ENCODE measurements at places on chromosomes 5 and 9.

DNA sequence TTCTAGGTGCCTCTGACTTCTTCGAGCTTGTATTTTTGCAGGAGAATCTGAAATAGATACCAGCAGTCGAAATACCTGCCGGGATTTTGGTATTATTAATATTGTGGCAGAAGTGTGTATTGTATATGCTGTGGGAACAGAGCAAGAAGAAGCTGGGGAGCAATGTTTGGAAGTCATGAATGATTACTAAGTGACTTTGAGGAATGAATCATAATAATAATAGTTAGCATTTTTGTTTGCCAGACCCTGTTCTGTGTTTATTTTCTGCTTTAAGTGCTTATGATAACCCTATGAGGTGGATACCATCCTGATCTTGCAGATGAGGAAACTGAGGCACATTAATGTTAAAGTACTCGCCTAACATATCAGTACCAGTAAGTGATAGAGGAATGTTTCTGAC lies 32.4 kb downstream of the RAB24 start:
- DNase-seq, result no peak

DNA sequence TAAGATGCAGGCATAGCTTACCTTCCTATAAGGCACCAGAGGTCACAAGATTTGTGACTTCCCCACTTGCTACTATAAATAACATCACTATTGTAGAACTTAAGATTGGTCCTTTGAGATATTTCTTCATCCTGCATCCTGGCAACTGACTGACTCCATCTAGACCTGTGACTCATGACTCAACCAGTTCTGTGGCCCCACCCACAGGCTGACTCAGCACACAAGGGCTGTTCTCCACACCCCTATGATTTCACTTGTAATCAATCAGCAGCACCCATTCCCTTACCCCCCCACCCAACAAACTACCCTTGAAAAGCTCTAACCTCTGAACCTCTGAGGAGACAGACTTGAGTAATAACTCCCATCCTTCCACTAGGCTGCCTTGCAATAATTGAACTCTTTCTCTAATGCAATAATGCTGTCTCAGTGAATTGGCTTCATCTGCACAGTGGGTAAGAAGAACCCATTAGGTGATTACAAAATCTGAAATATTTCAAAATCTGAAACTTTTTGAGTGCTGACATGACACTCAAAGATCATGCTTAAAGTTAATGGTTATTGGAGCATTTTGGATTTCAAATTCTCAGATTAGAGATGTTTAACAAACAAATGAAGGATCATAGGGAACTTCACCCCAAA lies 296.7 kb downstream of the ARL15 start:
- DNase-seq, result no peak

DNA sequence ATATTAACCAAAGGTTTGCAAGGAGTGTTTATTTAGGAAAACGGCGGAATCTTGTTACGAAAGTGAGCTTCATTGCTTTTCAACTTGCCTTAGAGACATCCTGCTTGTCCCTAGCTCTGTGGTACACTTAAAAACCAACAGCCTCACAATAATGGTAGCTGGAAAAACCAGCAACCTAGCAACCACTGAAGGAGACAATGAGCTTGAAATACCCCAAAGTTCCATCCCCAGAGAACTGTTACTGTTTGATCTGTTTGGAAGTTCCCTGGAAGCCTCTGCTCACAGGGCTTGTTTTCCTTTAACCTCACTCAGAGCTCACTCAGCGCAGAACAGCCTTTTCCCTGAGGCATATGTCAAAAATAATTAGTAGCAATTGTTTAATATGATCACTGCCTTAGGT lies 43.2 kb downstream of the SH3TC2 start:
- DNase-seq, result no peak

DNA sequence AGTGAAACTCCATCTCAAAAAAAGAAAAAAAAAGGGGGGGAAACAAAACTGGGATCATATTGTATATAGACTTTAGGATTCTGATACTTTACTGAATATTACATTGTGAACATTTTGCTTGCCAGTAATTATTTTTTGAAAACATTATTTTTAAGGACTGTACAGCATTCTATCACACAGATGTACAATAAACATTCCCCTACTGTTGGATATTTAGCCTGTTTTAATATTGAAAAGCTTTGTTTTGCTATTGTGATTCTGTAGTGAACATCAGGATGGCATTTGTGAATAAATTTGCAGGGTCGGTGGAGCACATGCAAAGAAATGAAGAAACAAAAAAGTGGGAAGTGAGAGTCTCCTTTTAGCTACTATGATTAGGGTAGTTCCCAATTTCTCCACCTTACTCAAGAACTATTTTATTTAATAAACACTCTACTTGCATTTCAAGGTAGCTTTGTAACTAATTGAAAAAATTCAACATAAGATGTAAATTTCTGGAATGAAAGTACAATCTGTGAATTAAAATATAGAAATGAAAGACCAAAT lies 18.7 kb downstream of the RASGRF2 start:
- no peak for DNase-seq

DNA sequence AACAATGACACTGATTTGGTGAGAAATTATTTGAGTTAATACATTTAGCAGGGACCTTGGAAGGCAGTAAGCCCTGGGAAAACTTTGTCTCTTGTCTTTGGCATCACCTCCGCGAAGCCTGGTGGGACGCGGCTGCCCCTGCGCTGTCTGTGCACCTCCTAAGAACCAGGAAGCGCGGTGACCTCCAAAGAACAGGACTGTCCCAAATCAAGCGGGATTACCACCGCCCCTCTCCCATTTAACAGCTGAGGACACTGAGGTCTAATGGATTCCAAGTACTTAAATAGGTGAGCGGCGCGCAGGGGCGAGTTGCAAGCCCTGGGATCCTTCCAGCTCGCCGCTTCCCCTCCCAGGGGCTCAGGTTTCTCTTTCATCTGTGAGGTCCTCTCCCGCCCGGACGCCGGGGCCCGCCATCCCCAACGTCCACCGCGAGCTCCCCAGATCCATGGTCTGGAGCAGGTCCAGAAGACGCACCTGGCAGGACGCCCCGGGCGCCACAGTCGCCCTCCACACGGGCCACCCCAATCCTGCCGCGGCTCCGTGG lies 432 bp downstream of the STARD4 start:
- no peak for DNase-seq

GRCh38 chr9:121279776-121280388 lies 11.9 kb downstream of the GSN start:
- DNase-seq, result no peak

DNA sequence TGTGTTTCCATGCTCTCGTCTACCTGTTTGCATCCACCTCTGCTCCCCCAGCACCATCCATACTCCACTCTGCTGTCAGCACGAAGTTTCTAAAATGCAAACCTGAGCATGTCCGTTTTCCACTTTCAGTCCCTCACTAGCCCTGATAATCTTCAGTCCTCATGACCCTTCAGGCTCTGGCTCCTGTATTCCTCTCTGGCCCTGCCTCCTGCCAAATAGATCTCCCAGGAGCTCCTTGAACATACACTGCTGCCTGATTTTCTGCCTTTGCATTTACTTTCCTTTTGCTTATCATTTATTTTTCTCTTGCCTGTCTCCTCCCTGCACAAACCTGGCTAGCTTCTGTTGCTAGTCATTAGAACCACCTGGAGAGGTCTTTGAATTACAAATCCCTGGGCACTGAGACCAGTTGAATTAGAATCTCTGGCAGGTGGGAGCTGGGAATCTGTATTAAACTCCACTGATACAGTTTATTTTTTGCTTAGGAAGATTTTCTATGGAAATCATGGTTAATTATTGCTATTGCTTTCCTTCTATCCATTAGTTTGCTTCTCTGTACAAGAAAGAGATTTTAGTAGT lies 18.5 kb downstream of the ARHGEF28 start:
- no peak for DNase-seq

GRCh38 chr9:136629879-136630661 lies 32.6 kb upstream of the EGFL7 start:
- DNase-seq, result peak; percentile 72

- DNase-seq, result no peak
Observed at GRCh38 chr9:29750062-29750461, 2176.8 kb upstream of the C9orf72 start.

DNA sequence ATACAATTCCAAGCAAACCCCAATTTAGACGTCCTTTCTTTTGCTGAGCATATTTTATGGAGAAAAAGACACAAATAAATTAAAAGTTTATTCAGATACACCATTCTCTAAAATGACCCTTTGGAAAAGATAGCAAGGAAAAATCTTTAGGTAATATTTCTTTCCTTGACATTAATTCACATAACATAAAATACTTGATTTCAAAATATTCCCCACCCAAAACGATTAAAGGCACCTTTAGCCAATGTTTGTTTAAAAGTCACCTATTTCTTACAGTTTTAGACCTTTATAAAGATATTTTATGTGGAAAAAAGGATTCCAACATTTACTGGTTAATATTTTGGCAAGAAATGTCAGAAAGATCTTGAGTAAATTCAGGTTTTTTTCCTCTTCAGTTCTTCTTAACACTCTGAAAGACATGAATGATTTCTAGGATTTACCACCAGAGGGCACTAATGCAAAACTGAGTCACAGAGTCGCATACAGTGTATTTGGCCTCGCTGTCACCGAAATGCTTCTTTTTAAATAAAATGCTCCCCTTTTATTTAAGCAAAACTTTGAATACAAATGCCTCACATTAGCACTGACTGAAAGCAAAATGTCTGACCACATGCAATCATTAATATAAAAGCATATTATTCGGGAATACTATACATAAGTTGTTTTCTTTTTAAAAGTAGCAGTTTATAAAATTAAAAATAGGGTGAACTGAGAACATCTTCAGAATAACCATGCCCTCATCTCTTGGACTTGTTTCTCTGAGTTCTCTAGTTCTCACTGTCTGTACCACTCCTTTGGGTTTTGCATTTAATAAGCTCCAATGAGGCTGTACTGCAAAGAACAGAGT lies 122.5 kb downstream of the SLC1A3 start:
- peak; percentile 66 for DNase-seq

DNA sequence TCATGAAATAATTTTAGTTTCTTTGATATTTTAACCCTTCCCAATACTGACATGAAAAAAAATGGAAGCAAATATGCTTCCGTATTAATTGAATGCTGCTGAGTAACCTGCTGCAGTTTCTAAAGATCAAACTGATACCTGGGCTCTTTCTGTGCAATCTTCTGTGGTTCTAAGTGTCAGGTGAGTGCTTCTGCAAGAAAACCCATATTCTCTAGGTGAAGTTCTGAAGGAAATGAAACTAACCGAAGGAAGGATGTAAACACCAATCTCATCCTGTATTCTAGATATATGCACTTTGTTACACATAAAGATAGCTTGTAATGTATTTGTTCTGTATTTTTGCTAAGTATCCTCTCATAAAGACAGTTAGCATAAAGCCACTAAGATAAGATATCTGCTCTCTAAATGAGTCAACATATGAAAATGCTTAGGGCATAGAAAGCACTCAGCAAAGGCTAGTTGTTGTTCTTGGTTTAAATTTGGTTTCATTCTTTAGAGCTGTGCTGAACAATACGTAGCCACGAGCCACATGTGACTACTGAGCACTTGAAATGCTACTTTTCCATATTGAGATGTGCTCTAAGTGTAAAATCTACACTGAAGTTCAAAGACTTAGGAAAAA lies 52.0 kb downstream of the ITGA2 start:
- DNase-seq, result no peak

DNA sequence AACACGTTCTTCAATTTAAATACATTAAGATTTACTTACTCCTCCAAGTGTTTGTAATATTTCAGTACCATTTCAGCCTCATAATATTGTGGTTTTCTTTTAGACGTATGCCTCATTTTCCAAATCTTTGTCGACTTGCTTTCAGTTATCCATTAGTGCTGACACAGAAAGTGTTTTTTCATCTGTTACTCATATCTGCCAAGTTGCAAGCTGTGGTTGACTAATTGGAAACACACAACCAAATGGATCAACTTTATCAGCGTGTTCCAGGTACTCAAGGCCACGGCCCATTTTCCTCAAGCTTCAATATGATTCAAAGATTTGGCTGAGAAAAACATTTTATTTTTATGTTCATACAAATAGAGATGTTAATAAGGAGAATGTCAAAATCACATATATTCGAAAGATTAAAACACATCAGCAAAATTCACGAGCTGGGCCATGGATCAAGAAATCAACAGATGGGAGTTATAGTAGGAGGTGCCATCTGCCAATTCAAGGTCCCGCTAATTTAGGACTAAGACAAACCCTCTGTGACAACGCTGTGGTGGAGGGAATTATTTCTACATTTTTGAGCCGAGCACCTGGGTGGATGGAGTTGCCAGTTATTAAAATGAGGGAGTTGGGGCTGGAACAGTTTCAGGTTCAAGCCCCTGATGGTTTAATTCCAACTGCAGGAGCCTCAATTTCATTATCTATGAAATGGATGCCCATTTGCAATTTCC lies 27.2 kb upstream of the CCNJL start:
- DNase-seq, result no peak

DNA sequence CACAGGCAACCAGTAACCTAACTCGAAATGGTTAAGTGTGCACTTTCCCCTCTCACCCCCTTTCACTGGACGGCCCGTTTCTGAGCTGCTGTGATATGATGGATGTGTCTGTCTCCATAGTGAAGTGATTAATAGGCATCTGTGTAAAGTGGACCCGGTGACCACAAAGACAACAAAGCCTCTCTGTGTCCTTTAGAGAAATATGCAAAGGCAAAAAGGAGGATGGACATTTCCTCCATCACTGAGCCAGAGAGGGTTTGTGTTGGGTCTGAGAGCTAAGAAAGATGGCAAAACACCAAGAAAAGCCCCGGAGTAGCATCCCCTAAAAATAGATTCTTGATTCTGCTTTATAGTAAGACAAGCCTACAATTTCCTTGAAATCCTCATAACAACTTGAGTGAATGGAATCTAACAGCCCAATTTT lies 120.6 kb downstream of the SEMA6A start:
- DNase-seq, result no peak

- no peak for DNase-seq
Observed at GRCh38 chr9:68923480-68923879, 90.4 kb downstream of the PRKACG start.

DNA sequence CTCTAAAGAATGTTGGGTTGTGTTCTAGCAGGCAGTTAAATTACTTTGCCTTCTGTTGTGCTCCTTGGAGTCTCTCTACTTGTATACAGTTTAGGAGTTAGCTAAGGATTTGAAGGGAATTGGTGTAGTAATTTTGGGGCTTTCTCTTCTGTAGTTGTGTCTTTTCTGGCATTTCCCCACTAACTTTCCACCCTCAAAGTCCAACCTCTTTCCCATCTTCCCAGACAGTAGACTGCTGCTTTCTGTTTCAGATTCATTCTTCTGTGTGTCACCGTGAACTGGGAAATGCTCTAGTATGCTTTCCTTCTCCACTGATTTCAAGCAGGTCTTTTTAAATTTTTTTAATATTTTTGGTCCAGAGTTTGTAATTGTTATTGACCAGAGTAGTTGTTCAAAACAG lies 4.5 kb upstream of the ANGPTL2 start:
- DNase-seq, result no peak
